ENCODE measurements at places on chromosomes 11 and 22.

GRCh38 chr11:1285876-1286275 lies 23.6 kb downstream of the TOLLIP start:
- DNase-seq, result no peak

- no peak for DNase-seq
Measured at GRCh38 chr22:46127556-46127955, 22.8 kb upstream of the PPARA start.

- no peak for DNase-seq
Measured at GRCh38 chr11:128914216-128915148, 23.3 kb downstream of the KCNJ5 start.

DNA sequence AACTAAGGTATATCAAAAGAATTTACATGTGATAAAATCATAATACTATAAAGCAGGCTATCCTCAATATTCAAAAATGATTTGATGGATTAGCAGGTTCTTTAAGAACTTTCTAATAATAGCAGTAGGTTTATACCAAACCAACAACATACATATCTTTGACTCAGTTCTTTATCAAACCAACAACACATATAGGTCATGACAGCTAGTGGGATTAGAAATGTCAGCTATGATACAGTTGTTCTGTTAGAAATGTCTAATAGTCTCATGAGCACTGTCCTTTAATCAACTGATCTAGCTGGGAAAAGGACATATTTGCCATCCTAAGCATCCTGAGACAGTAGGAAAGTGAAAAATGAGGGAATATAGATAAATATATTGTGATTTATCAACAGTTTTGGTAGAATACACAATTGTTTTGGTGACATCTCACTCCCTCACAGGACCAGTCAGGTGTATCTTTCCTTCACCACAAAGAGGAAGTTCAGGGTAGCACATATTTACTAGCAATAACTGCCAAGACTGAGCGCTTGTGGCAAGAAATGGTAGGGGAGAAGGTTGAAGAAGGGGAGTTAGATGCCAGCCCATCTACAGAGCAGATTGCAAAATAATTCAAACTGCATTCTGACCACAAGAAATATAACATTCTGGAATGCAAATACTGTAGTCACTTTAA lies 90.8 kb upstream of the APOA1 start:
- DNase-seq, result no peak

DNA sequence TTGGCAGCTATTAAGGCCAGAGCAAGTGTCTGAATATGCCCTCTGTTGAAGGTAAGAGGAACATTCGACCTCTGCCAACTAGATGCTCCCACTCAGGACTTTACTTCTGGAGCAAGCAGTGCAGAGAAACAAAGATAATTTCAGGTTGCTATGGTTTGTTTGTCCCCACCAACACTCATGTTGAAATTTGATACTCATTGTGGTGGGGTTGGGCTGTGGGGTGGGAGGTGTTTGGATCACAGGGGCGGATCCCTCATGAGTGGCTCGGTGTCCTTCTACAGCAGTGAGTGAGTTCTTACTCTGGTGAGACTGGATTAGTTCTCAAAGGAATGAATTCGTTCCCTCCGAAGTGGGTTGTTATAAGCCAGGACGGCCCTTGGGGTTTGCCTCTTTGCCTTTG lies 12.0 kb downstream of the OR8A1 start:
- no peak for DNase-seq

DNA sequence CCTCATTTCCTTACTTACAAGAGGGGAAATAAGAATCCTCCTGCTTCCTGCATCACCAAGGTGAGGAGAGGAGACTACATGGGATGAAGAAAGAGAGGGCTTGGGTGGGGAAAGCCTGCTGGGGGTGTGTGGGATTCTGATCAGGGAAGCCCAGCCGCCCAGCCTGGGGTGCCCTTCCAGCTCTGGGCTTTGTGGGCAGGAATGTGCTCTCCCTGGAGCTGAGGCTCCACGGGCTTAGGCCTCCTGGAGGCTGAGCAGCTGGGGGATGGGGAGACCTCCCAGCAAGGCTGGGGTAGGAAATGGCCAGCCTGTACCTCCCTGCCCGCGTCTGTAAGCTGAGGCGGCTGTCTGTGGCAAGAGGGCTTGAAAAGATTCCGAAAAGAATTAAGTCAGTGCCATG lies 206.1 kb downstream of the GRIK4 start:
- no peak for DNase-seq

- DNase-seq, result no peak
Measured at GRCh38 chr11:27694992-27695391, 5.3 kb downstream of the BDNF start.

GRCh38 chr22:48105259-48105658 lies 1342.8 kb downstream of the TBC1D22A start:
- DNase-seq, result no peak

GRCh38 chr11:94766713-94767206 lies 1.4 kb upstream of the AMOTL1 start:
- DNase-seq, result no peak

DNA sequence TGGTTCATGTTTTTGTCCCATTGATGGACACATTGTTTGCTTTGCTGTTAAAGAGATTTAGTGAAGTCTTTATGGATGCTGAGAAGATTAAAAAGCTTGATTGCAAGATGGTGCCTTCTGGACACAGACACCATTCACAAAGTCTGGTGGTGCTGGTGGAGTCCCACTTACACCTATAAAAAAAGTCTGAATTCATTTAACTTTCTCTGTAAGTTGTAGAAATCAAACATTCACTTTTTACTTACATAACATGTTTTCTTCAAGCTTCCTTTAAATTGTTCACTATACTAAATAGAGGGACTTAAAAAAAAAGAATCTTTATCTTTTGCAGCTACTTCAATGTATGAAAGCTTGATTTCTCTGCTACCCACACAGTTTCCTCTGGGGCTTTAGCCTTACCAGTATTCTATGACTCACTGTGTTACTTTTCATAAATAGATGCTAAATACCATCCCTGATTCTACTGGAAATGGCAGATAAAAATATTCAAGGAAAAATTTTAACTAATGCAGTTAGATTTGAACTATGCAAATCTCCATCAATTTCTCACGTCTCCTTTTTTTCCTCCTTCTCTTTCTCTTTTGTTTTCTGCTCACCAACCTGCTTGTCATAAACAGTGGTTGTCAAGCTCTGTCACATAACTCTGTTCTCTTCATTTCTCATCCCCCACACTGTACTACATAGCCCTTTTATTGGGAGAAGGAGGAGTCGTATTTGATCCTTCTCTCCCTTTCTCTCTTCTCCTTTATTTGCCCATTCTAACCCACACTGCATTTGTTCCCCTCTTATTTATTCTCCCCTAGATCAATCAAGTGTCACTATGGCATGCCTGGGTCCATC lies 89.7 kb downstream of the FAM76B start:
- no peak for DNase-seq

GRCh38 chr11:86558207-86558606 lies 114.2 kb downstream of the ME3 start:
- DNase-seq, result no peak

GRCh38 chr11:6538456-6538855 lies 41.4 kb downstream of the DNHD1 start:
- no peak for DNase-seq

- DNase-seq, result no peak
Measured at GRCh38 chr22:46641811-46642266, 21.7 kb downstream of the GRAMD4 start.

DNA sequence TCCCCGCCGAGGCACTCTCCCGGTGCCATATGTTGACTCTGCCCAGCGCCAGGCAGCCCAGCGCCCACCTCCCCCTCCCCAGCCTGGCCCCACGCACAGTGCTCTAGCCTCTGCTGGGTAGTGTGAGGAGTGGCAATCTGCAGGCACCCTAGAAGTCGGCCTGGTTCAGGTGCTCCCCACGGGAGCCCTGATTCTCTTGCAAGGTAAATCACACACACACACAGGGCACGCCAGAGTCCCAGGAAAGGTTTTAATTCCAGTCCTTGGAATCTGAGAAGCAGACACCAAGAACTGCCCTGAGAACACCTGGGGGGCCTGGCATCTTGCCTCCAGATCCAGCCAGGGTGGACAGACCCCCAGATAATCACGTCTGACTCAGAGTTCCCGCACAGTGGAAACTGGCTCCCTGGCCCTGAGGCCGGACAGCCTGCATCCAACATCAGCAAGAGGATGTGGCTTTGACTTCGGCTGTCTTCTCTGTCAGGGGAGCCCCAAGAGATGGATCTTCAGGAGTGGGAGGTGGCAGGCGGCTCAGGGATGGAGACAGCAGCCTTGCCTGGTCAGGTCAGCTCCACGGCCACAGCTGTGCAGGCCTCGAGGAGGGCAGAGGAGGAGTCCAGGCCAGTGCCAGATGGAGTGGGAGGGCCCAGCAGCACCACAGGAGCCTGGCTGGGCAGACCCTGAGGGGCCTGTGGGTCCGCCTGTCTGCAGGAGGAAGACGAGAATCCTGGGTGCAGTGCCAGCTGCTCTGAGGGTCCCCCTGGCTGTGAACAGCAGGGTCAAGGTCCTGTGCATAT lies 1.1 kb upstream of the RIN1 start:
- DNase-seq, result no peak

Data from activated gamma-delta T cell treated with anti-CD3 and anti-CD28 coated beads, Interleukin-2, amount 50 U/mL, for 16 hours (primary cell).